ENCODE measurements at places on chromosomes 4 and X.

DNA sequence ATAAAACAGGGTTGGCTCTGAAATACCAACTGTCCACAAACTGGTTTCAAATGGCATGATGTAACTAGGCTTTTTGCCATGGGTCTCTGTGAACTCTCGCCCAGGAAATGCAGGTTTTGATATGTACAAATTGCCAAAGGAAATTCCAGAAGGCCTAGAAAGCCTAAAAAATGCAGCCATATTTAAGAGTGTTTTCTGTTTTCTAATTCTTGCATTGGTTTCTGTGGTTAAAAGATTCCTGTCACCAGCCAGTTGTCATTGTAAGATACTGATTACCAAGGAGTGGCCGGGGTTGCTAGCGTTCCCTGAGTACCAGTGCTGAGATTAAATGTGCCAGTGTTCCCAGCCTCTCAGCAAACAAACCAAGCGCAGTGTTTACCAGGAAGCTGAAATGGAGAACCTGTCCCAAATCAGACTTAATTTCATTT, 53.9 kb upstream of the SORBS2 start:
- no peak for DNase-seq

DNA sequence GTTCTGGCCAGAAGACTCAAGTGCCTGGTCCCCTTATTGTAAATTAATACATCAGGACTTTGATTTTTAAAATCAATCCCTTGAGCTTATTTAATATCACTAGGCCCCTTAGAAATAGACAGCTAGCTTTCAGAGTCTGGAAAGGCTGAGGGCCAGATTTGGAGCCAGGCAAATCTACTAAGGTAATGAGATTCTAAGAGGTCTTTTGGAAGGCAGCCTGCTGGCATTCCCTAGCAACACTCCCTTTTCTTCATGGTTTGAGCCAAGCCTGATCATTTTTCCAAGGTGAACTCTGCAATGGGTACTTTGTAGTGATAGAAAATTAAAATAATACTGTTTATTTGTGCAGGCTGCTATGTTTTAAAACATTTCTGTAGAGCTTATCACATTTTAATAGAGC, 378.5 kb downstream of the FAT4 start:
- DNase-seq, result no peak

- peak; percentile 85 for DNase-seq
Observed at GRCh38 chr4:97279391-97279790, 863.9 kb downstream of the STPG2 start.

- no peak for DNase-seq
Observed at GRCh38 chr4:4541040-4541631, 712 bp downstream of the STX18 start.

GRCh38 chr4:126851391-126851790, 781.4 kb upstream of the INTU start:
- no peak for DNase-seq
